ENCODE measurements at places on chromosomes 1 and 21.

GRCh38 chr1:1455366-1455884 lies 5.9 kb downstream of the ATAD3C start:
- no peaks in the 10 kb centered on the region for H3K4me1 ChIP-seq
- DNase-seq = no peak
- H3K27ac ChIP-seq = no peak overlapping the region
- no peak overlapping the region for H3K4me3 ChIP-seq

DNA sequence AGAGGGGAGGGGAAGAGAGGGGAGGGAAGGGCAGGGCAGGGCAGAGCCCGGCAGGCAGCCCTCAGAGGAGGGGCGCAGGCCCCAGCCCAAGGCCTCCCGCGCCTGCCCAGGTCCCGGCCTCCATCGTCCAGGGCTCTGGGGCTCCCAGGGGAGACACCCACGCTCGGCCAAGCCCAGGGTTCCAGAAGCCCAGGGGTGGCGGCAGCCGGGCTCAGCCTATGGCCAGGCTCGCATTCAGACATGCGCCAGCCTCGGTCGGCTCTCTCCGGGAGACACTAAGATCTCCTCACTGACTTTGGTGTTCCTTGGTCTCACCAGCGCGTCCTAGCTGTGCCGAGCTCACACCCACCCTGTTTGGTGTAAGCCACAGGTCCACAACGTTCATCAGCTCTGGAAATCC lies 7.1 kb upstream of the ANKRD65 start:
- H3K36me3 ChIP-seq = no peaks in the 10 kb centered on the region
- peaks cover 63% of the 10 kb centered on the region for H3K4me1 ChIP-seq
- peaks cover 3% of the 10 kb centered on the region for H3K27me3 ChIP-seq
- DNase-seq = no peak

DNA sequence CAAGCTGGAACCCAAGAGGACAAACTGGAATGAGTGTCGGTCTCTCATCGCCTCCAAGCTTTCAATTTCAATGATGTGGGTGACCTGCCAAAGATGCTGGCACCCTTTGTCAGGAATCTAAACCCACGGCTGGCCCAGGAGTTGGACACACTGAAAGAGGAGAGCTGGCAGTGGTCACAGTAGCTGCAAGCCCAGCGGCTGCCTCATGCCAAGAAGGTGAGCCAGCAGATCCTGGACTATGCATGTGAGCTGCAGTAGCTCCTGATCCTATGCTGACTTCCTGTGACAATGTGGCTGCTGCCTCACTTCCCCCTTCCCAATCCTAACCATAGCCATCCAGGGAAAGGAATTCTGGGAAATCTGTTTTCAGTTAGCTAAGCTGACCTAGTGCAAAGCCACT lies 117.0 kb upstream of the VAV3 start:
- no peaks in the 10 kb centered on the region for H3K27me3 ChIP-seq
- H3K36me3 ChIP-seq = no peaks in the 10 kb centered on the region
- no peak for DNase-seq

GRCh38 chr1:248599396-248599795 lies 1.9 kb upstream of the OR2T10 start:
- DNase-seq = no peak
- no peak overlapping the region for H3K4me3 ChIP-seq
- H3K27ac ChIP-seq = no peak overlapping the region
- no peaks in the 10 kb centered on the region for H3K27me3 ChIP-seq

DNA sequence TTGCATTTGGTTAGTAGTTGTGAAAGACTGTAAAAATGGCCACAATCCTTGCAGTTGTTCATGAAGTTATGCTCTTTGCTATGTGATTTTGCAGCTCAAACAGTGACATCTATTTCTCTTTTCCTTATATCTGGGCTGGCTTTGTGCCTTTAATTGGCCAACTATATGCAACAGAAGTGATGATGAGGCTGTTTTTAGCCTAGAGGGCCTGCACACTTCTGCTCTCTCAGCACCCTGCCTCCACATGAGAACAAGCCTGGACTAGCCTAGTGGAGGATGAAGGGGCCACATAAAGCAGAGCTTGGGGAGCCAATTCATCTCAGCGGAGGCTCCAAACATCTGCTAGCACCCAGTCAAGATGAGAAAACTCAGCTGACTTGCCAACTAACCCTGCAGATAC lies 339.8 kb downstream of the OMA1 start:
- H3K4me1 ChIP-seq = peaks cover under 1% of the 10 kb centered on the region
- H3K27me3 ChIP-seq = peaks cover 8% of the 10 kb centered on the region
- H3K36me3 ChIP-seq = no peaks in the 10 kb centered on the region
- H3K4me3 ChIP-seq = no peak overlapping the region

GRCh38 chr1:46284597-46285564 lies 18.5 kb downstream of the LRRC41 start:
- H3K27ac ChIP-seq = peak overlapping the region; percentile 33
- peaks cover 81% of the 10 kb centered on the region for H3K36me3 ChIP-seq
- DNase-seq = no peak
- H3K4me3 ChIP-seq = no peak overlapping the region
- peaks cover 6% of the 10 kb centered on the region for H3K4me1 ChIP-seq

- no peaks in the 10 kb centered on the region for H3K27me3 ChIP-seq
- peak overlapping the region; percentile 23 for H3K27ac ChIP-seq
- H3K4me3 ChIP-seq = no peak overlapping the region
- H3K36me3 ChIP-seq = no peaks in the 10 kb centered on the region
- peaks cover 26% of the 10 kb centered on the region for H3K4me1 ChIP-seq
Observed at GRCh38 chr1:219460896-219461815, 151.7 kb downstream of the ZC3H11B start.

DNA sequence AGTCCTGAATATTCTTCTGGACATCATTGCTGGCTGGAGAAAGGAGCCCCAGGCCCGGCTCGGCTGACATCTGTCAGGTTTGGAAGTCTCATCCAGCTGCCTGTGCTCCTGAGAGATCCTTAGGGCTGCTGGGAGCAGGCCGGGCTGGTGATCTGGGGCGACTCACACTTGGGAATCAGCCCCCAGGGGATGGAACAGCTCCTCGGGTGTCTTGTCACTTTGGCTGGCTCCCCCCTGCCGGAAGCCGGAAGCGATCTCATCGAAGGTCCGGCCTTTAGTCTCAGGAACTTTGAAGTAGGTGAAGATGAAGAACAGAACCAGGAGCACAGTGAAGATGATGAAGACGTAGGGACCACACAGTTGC lies 31.8 kb downstream of the SLC2A1 start:
- H3K27ac ChIP-seq = peak overlapping the region; percentile 42
- DNase-seq = no peak
- H3K36me3 ChIP-seq = peaks cover 39% of the 10 kb centered on the region
- no peaks in the 10 kb centered on the region for H3K27me3 ChIP-seq

- H3K27me3 ChIP-seq = peaks cover 7% of the 10 kb centered on the region
- no peak overlapping the region for H3K27ac ChIP-seq
- H3K4me1 ChIP-seq = peaks cover 33% of the 10 kb centered on the region
- DNase-seq = no peak
Observed at GRCh38 chr1:160863061-160863773, 530 bp upstream of the CD244 start.

GRCh38 chr1:234486858-234487840 lies 8.2 kb upstream of the TARBP1 start:
- H3K36me3 ChIP-seq = no peaks in the 10 kb centered on the region
- no peak overlapping the region for H3K27ac ChIP-seq
- H3K27me3 ChIP-seq = peaks cover 43% of the 10 kb centered on the region
- H3K4me3 ChIP-seq = no peak overlapping the region
- H3K4me1 ChIP-seq = peaks cover 21% of the 10 kb centered on the region
- no peak for DNase-seq

DNA sequence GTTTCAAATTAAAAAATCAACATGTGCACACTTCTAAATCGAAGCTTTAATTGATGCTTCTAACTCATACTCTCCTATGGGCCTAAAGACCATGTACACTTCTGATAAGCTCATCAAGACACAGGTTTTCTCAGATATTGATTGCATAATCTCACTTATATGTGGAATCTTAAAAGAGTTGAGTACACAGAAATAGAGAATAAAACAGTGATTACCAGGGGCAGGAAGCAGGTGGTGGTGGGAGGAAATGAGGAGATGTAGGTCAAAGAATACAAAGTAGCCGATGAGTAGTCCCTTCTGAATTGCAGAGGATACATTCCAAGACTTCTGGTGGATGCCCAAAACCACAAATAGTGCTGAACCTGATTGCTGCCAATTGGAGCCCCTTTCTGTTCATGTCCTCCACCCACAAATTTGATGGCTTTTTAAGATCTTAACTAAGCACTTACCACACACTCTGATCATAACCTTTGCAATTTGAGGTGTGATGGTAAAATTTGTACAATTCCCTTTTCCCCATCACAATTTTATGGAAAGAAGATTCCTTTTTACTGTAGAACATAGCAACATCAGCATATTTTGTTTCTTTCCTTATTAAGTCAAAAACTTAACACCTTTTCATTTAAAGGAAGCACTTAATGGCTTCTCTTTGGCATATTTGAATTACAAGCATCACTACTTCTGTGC lies 3.3 kb upstream of the CD1B start:
- no peak overlapping the region for H3K4me3 ChIP-seq
- no peaks in the 10 kb centered on the region for H3K27me3 ChIP-seq
- H3K36me3 ChIP-seq = no peaks in the 10 kb centered on the region
- H3K27ac ChIP-seq = no peak overlapping the region
- no peak for DNase-seq
